ENCODE measurements at places on chromosomes 2 and 18. TPM values are rescaled to one million over a fixed set of nuclear protein-coding genes. Genes with fewer than 3 reads are reported as not detected.

DNA sequence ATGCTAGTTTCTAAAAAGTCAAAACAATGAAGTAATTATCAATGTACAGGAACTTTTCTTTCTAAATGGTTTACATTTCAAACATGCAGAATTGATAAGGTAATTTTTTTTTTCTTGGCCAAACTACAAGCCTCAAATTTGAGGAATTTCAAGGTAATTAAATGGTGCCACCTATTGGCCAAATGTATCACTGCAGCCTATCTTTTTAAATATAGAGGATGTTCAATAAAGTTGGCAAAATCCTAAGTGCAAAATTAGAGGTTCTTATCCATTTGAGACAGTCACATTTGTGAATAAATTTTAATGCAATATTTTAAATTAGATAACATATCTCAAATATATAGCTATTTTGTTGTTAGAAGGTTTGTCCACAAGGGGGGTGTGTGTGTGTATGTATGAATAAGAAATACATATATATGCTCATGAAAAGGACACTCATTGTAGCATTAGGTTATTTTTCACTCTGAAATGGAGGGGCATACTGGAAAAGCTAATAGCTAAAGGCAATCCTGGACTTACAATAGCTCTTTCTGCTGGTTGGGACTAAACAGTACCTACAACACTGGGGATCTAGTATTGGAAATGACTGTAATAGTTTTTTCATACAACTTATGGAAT is 26.2 kb downstream of the MMADHC start:
- no peaks in the 10 kb centered on the region for H3K4me1 ChIP-seq
- H3K36me3 ChIP-seq = no peaks in the 10 kb centered on the region
- no peak overlapping the region for H3K27ac ChIP-seq
- no peaks in the 10 kb centered on the region for H3K27me3 ChIP-seq

DNA sequence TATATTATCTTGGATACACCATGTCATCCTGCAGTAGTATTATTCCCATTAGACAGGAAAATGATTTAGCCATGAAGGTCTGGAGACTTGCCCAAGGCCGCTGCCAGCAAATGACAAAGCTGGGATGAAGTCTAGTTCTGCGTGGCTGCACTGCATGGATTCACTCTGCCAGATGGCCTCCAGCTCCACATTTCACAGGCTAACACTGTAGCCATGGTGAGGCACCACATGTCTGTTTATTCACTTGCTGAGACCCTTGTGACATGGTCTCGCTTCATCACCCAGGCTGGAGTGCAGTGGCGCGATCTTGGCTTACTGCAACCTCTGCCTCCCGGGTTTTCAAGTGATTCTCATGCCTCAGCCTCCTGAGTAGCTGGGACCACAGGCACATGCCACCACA is 31.5 kb upstream of the SCG2 start:
- no peak overlapping the region for H3K27ac ChIP-seq
- H3K4me3 ChIP-seq = no peak overlapping the region

GRCh38 chr2:7612969-7613368 is 695.8 kb downstream of the RNF144A start:
- no peaks in the 10 kb centered on the region for H3K27me3 ChIP-seq
- H3K4me1 ChIP-seq = no peaks in the 10 kb centered on the region
- H3K27ac ChIP-seq = no peak overlapping the region
- no peaks in the 10 kb centered on the region for H3K36me3 ChIP-seq
- no peak overlapping the region for H3K4me3 ChIP-seq

DNA sequence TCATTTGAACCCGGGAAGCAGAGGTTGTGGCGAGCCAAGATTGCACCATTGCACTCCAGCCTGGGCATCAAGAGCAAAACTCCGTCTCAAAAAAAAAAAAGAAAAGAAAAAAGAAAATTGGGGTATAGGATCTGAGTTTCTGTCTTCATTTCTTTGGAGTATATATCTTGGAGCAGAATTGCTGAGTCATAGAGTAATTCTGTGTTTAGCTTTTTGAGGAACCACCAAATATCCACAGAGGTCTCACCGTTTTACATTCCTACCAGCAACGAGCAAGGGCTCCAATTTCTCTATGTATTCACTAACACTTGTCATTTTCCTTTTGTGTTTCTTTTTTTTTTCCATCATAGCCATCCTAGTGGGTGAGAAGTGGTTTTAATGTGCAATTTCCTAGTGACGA is 87.6 kb upstream of the TEX51 start:
- no peaks in the 10 kb centered on the region for H3K36me3 ChIP-seq
- H3K4me1 ChIP-seq = no peaks in the 10 kb centered on the region
- H3K27ac ChIP-seq = no peak overlapping the region
- peaks cover 3% of the 10 kb centered on the region for H3K27me3 ChIP-seq

GRCh38 chr2:102126660-102127059 is 15.9 kb upstream of the IL1R1 start:
- H3K27me3 ChIP-seq = no peaks in the 10 kb centered on the region
- no peak for DNase-seq
- no peaks in the 10 kb centered on the region for H3K4me1 ChIP-seq
- no peak overlapping the region for H3K4me3 ChIP-seq
- no peaks in the 10 kb centered on the region for H3K36me3 ChIP-seq

MARCO gene
- not detected for total RNA-seq

- H3K27me3 ChIP-seq = peaks cover 4% of the 10 kb centered on the region
- no peak for DNase-seq
- no peaks in the 10 kb centered on the region for H3K4me1 ChIP-seq
- H3K36me3 ChIP-seq = no peaks in the 10 kb centered on the region
- H3K4me3 ChIP-seq = no peak overlapping the region
Observed at GRCh38 chr2:118056165-118056534, 32.1 kb upstream of the INSIG2 start.

- H3K27me3 ChIP-seq = no peaks in the 10 kb centered on the region
- H3K4me1 ChIP-seq = no peaks in the 10 kb centered on the region
- peak; percentile 23 for DNase-seq
- no peak overlapping the region for H3K27ac ChIP-seq
- H3K4me3 ChIP-seq = no peak overlapping the region
Observed at GRCh38 chr2:217980591-217980990, 22.2 kb downstream of the TNS1 start.

- H3K27me3 ChIP-seq = no peaks in the 10 kb centered on the region
- no peaks in the 10 kb centered on the region for H3K36me3 ChIP-seq
- no peak overlapping the region for H3K4me3 ChIP-seq
Observed at GRCh38 chr2:233964581-233964980, 47.4 kb downstream of the TRPM8 start.

GRP gene
- total RNA-seq = not detected

KCMF1 gene
- 105 TPM for total RNA-seq

CMPK2 gene
- 0.62 TPM for total RNA-seq

- no peaks in the 10 kb centered on the region for H3K27me3 ChIP-seq
- H3K4me3 ChIP-seq = no peak overlapping the region
- H3K27ac ChIP-seq = no peak overlapping the region
- no peaks in the 10 kb centered on the region for H3K4me1 ChIP-seq
- no peaks in the 10 kb centered on the region for H3K36me3 ChIP-seq
- no peak for DNase-seq
Observed at GRCh38 chr2:167249197-167249596, 360.9 kb downstream of the XIRP2 start.

DNA sequence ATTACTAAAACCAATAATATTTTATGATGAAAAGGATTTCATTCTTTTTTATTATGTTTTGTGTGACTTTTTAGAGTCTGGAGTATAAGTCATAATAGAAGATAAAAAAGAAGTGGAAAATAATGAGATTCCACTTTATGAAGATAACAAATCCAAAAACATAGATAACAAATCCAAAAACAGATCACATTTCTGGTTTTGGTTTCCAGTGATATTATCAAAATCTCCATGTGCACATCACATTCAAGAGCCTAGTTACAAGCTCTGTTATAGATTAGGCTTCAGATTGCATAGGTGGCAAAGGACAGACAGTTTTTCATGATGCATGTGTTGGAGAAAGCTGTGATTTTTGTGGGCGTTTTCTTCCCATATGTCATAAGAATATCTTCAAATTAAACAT is 648.2 kb downstream of the STK39 start:
- H3K36me3 ChIP-seq = no peaks in the 10 kb centered on the region
- no peaks in the 10 kb centered on the region for H3K27me3 ChIP-seq
- no peak overlapping the region for H3K27ac ChIP-seq
- DNase-seq = no peak
- H3K4me3 ChIP-seq = no peak overlapping the region

DNA sequence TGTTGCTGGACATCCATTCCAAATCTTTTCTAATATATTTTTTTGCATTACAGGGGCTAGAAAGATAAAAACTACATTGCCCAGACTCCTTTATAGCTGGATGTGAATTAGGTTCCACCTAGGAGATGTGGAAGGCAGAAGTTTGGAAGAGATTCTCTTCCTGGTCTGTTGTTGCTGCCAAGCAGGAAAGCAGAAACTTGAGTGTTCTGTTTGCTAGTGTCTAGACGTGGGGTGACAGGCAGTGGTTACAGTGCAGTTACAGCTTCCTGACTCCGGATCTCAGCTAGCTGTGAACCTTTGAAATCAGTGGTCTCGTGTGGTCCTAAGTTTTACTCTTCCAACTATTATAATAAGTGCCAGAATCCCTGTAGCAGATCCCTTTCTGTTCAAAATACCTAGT is 46.2 kb downstream of the COL4A4 start:
- no peaks in the 10 kb centered on the region for H3K36me3 ChIP-seq
- DNase-seq = no peak
- no peaks in the 10 kb centered on the region for H3K4me1 ChIP-seq
- no peaks in the 10 kb centered on the region for H3K27me3 ChIP-seq

DNA sequence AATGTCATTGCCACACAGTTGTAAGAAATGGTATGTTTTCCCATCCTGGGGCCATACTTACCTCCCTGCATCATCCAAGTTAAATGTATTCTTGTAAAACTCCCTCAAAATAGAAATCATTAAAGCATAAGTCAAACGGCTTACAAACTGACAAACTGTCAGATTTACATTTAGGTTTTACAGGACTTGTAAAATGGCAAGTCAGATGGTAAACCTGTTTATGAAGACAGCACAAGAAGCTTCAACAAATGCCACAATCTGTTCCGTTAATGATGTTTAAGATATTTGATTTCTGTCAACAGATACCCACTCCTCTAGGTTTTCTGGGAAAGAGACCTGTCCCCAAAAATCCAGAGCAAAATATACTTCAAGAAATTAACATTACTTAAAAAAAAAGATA is 197.2 kb downstream of the PID1 start:
- DNase-seq = no peak
- no peaks in the 10 kb centered on the region for H3K4me1 ChIP-seq
- no peaks in the 10 kb centered on the region for H3K36me3 ChIP-seq
- H3K27ac ChIP-seq = no peak overlapping the region
- H3K27me3 ChIP-seq = no peaks in the 10 kb centered on the region
- no peak overlapping the region for H3K4me3 ChIP-seq

- no peaks in the 10 kb centered on the region for H3K36me3 ChIP-seq
- DNase-seq = no peak
- H3K4me1 ChIP-seq = peaks cover 21% of the 10 kb centered on the region
- H3K4me3 ChIP-seq = no peak overlapping the region
- no peaks in the 10 kb centered on the region for H3K27me3 ChIP-seq
- no peak overlapping the region for H3K27ac ChIP-seq
Observed at GRCh38 chr2:7670905-7671641, 753.9 kb downstream of the RNF144A start.

GRCh38 chr2:99169534-99169933 is 11.3 kb downstream of the MITD1 start:
- H3K4me1 ChIP-seq = no peaks in the 10 kb centered on the region
- no peak for DNase-seq
- no peaks in the 10 kb centered on the region for H3K27me3 ChIP-seq
- H3K4me3 ChIP-seq = no peak overlapping the region
- H3K27ac ChIP-seq = no peak overlapping the region

ABI2 gene
- 29.2 TPM for total RNA-seq

DNA sequence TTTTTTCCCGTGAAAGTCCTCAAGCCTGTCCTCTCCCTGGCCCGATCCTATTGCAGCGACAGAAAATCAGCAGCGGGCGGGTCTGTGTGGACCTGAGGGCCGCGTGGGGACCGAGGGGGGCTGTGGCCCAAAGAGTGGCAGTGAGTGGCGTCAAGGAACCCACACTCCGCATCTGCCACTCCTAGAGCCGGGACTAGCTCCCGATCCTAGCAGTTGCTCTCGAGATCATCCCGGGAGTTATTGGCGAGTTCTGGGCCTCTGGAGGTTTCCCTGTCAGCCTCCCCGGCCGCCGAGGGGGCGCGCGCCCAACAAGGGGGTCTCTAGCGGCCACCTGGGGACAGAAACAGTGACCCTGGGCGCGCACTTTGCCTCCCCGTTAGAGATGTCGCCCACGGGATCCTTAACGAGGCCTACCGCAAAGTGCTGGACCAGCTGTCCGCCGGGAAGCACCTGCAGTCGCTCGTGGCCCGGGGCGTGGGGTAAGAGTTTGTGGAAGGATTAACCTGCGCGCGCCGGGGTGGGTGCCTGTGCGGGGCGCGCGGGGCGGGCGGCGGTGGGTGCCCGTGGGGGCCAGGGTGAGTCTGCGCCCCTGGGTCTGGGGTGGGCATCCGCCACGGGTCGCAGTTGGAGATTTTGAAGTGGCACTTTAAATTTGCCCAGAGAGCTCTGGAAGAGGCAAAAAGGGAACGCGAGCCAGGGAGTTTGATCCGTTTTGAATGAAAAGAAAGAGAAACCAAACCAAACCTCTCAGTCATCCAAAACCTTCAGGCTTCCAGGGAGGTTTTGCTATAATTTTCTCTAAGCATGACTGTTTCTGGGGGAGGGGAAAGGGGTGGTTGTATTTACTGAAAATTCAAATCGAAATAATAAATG is 3.5 kb downstream of the ADCYAP1 start:
- peaks cover 45% of the 10 kb centered on the region for H3K27me3 ChIP-seq
- no peaks in the 10 kb centered on the region for H3K36me3 ChIP-seq
- peaks cover 7% of the 10 kb centered on the region for H3K4me1 ChIP-seq
- no peak for DNase-seq

- peak; percentile 90 for DNase-seq
- H3K27me3 ChIP-seq = no peaks in the 10 kb centered on the region
- H3K36me3 ChIP-seq = no peaks in the 10 kb centered on the region
- peak overlapping the region; percentile 34 for H3K4me3 ChIP-seq
- no peak overlapping the region for H3K27ac ChIP-seq
Observed at GRCh38 chr18:63320123-63320974, 780 bp upstream of the BCL2 start.

ANO7 gene
- total RNA-seq = 0.86 TPM

GRCh38 chr2:136664713-136665405 is 100.5 kb upstream of the THSD7B start:
- H3K27ac ChIP-seq = no peak overlapping the region
- no peak for DNase-seq
- no peaks in the 10 kb centered on the region for H3K36me3 ChIP-seq
- H3K27me3 ChIP-seq = no peaks in the 10 kb centered on the region
- no peak overlapping the region for H3K4me3 ChIP-seq

PLA2R1 gene
- not detected for total RNA-seq

- no peak overlapping the region for H3K4me3 ChIP-seq
- no peak for DNase-seq
- H3K27me3 ChIP-seq = no peaks in the 10 kb centered on the region
- H3K4me1 ChIP-seq = no peaks in the 10 kb centered on the region
- H3K27ac ChIP-seq = no peak overlapping the region
Observed at GRCh38 chr2:25473758-25474340, 132.1 kb upstream of the DNMT3A start.
